Neuronal stem cell (in vitro differentiated cells): ENCODE measurements at places on chromosomes 16 and 17.

DNA sequence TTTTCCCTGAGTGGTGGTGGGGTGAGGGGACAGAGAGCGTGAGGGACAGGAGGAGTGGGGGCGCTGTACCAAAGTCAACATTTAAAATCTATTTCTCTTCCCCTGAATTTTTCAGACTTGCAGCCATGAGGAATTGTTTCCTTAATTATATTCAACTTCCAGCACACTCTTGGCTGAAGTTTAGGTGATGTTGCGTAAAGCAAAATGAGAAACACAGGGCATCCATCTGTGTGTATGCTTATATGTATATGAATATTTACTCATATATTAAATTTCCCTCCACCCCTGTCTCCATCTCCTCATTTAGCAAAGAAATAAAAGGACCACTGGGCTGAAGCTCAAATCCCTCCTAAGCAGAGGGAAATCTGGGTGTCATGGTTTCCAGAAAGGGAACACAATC lies 218.1 kb downstream of the XYLT1 start:
- no peaks in the 10 kb centered on the region for H3K27me3 ChIP-seq
- no peak for DNase-seq
- no peaks in the 10 kb centered on the region for H3K36me3 ChIP-seq
- H3K27ac ChIP-seq, result no peak overlapping the region
- no peak overlapping the region for H3K4me3 ChIP-seq
- no peaks in the 10 kb centered on the region for H3K4me1 ChIP-seq

DNA sequence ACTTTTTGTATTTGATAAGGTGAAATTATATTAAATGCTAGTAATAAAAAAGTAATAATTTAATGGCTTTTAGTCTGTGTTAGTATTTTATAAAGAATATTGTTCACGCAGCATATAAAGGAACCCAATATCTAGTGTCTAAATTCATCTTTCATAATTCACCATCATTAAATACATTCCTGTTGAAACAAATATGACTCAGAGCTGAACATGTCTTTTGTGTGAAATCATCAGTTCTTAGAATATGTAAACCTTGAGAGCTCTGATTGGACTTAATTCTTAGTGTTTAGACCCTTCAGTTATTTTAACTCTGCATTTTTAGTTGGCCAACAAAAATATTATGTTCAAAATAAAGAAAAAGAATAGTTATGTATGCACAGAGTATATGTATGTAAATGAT lies 71.8 kb downstream of the ABHD15 start:
- H3K4me1 ChIP-seq, result no peaks in the 10 kb centered on the region
- H3K27me3 ChIP-seq, result no peaks in the 10 kb centered on the region
- no peak for DNase-seq
- no peak overlapping the region for H3K4me3 ChIP-seq
- no peak overlapping the region for H3K27ac ChIP-seq

DNA sequence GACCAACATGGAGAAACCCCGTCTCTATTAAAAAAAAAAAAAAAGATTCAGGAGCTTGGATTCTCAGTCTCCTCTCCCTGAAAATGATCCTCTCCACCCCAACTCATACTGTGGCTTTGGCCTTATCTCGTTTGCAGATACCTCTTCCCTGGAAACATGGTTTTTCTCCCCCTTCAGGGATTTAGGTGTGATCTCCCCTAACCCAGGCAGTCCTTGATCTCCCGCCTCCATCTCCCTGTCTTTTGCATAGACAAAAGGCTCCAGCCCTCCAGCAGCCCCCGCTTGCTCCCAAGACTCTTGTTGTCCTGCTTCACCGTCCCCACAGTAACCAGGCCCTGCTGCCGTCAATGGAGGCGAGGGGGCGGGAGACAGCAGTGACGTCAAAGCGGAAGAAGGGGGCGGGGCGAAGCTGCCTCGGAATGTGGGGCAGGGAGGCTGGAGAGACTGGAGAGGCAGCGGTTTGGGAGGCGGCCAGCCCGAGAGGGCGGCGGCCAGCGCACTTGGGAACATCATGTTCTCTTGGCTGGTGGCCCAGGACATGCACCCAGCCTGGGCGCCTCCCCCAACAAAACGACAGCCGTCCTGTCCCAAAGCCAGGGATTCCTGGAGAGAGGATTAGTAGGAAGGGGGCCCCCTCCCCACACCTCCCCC lies 1.9 kb upstream of the PER1 start:
- peak overlapping the region; percentile 95 for H3K27ac ChIP-seq
- peak overlapping the region; percentile 32 for H3K4me3 ChIP-seq
- H3K4me1 ChIP-seq, result peaks cover 39% of the 10 kb centered on the region
- H3K27me3 ChIP-seq, result no peaks in the 10 kb centered on the region
- peaks cover 21% of the 10 kb centered on the region for H3K36me3 ChIP-seq

- H3K27me3 ChIP-seq, result no peaks in the 10 kb centered on the region
- H3K36me3 ChIP-seq, result peaks cover 97% of the 10 kb centered on the region
- H3K4me1 ChIP-seq, result no peaks in the 10 kb centered on the region
- DNase-seq, result no peak
These were observed 37.7 kb upstream of the PHLPP2 start for GRCh38 chr16:71762186-71762585.

DNA sequence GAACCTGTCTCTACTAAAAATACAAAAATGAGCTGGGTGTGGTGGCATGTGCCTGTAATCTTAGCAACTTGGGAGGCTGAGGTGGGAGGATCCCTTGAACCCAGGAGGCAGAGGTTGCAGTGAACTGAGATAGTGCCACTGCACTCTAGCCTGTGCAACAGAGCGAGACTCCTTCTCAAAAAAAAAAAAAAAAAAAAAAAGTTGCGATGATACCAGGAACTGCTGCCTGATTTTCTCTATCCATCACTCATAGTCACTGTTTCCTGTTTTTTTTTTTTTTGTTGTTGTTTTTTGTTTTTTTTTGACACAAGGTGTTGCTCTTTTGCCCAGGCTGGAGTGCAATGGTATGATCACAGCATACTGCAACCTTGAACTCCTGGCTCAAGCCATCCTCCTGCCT lies 59.2 kb downstream of the ABCC1 start:
- peaks cover 3% of the 10 kb centered on the region for H3K36me3 ChIP-seq
- no peak overlapping the region for H3K27ac ChIP-seq
- no peak for DNase-seq
- H3K4me1 ChIP-seq, result no peaks in the 10 kb centered on the region
- H3K27me3 ChIP-seq, result no peaks in the 10 kb centered on the region

GRCh38 chr17:4931963-4932362 lies at the start of gene GP1BA:
Gene GP1BA (plus strand): TSS chr17:4932277. CDS start chr17:4932605, 328 bp downstream.
- no peaks in the 10 kb centered on the region for H3K27me3 ChIP-seq
- H3K36me3 ChIP-seq, result peaks cover 16% of the 10 kb centered on the region
- H3K4me3 ChIP-seq, result no peak within 1 kb of the TSS
- H3K27ac ChIP-seq, result no peak within 1 kb of the TSS
- H3K4me1 ChIP-seq, result no peaks in the 10 kb centered on the region
- no peak for DNase-seq

- peaks cover 3% of the 10 kb centered on the region for H3K27me3 ChIP-seq
- no peak overlapping the region for H3K4me3 ChIP-seq
- no peaks in the 10 kb centered on the region for H3K36me3 ChIP-seq
- no peak overlapping the region for H3K27ac ChIP-seq
- H3K4me1 ChIP-seq, result no peaks in the 10 kb centered on the region
- DNase-seq, result no peak
These were observed 49.6 kb upstream of the IRX6 start for GRCh38 chr16:55274391-55274790.

- peak; percentile 54 for DNase-seq
- H3K4me1 ChIP-seq, result peaks cover 5% of the 10 kb centered on the region
- no peak overlapping the region for H3K27ac ChIP-seq
- H3K36me3 ChIP-seq, result no peaks in the 10 kb centered on the region
- H3K4me3 ChIP-seq, result no peak overlapping the region
- H3K27me3 ChIP-seq, result no peaks in the 10 kb centered on the region
These were observed 27.0 kb upstream of the NTN1 start for GRCh38 chr17:8994319-8994718.

DNA sequence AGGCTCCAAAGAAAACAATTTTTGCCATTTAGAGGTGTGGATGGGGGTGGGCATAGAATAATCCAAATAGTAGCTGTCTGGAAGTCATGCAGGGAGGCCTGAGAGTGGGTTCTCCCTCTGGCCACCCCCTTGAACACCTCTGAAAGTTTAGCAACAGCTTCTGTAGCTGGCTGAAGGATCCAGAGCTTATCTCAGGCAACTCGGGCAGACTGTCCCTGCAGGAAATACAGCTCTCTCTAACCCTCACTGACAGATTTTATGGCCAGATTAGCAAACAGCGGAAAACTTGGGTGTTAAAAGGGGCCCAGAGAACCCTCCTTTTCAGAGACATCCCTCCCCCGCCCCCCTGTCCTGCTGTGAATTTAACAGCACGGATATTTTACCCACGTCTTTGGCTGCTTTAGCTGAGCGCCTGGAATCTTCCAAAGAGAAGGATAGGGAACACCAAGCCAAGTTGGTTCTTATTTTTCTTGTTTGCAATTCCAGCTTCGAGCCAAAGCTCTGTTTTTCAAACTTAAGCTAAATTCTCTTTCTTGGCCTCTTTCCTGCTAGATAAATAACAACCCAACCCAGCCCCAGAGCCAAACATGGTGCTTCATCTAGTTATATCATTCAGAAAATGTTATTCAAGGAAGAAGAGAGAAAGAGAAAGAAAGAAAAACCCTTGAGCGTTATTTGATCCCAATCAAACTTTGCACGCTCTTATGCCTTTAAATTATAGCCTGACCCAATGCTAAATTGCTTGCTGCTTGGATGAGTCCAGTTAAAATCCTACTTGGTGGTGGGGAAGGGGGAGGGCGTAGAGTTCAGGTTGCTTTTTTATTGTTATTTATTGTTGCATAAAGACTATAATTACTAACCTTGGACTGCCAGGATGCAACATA lies 2.3 kb upstream of the HOXB2 start:
- no peak overlapping the region for H3K27ac ChIP-seq
- no peaks in the 10 kb centered on the region for H3K4me1 ChIP-seq
- DNase-seq, result no peak
- H3K36me3 ChIP-seq, result no peaks in the 10 kb centered on the region

DNA sequence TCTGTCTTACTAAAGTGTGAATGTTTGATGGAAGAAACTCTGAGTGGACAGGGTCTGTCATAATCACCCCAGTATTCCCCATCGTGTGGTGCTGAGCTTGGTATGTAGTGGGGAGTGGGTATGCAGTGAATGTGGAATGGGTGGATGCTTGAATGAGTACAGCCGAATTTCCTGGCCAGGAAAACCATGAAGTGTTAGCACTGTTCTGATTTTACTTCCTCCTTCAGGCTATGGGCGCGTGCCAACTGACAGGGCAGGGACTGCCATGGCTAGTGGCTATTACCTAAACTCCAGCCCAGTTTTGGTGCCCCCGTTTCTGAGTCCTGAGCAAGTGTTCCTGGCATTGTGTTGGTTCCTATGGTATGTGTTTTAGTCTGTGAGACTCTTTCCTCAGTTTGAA lies 48.6 kb downstream of the PRKCA start:
- no peak overlapping the region for H3K27ac ChIP-seq
- no peak overlapping the region for H3K4me3 ChIP-seq
- peaks cover 2% of the 10 kb centered on the region for H3K27me3 ChIP-seq
- no peaks in the 10 kb centered on the region for H3K36me3 ChIP-seq
- DNase-seq, result no peak

DNA sequence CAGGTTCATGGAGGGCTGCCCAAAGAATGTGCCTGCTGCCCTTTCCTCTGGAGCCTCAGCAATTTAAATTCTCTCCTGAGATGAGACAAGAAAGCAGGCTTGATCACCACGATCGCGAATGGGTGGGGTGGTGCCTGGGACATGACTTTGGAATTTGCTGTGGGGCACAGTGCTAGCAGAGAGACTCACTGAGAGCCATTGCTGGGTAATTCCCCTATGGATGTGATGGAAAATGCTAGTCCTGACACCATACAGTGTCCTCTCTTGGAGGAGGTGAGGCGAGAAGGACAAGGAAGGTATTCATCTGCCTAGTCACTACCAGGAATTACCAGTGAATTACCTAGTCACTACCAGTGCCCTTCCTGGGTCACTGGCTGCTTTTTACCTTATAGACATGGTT lies 15.5 kb downstream of the FAM20A start:
- H3K4me1 ChIP-seq, result no peaks in the 10 kb centered on the region
- DNase-seq, result no peak
- H3K36me3 ChIP-seq, result no peaks in the 10 kb centered on the region
- no peaks in the 10 kb centered on the region for H3K27me3 ChIP-seq
- H3K27ac ChIP-seq, result no peak overlapping the region

GRCh38 chr16:63100082-63100481 lies 1063.8 kb upstream of the CDH8 start:
- no peak overlapping the region for H3K27ac ChIP-seq
- no peaks in the 10 kb centered on the region for H3K4me1 ChIP-seq
- H3K4me3 ChIP-seq, result no peak overlapping the region
- H3K36me3 ChIP-seq, result no peaks in the 10 kb centered on the region
- no peaks in the 10 kb centered on the region for H3K27me3 ChIP-seq
- DNase-seq, result no peak

DNA sequence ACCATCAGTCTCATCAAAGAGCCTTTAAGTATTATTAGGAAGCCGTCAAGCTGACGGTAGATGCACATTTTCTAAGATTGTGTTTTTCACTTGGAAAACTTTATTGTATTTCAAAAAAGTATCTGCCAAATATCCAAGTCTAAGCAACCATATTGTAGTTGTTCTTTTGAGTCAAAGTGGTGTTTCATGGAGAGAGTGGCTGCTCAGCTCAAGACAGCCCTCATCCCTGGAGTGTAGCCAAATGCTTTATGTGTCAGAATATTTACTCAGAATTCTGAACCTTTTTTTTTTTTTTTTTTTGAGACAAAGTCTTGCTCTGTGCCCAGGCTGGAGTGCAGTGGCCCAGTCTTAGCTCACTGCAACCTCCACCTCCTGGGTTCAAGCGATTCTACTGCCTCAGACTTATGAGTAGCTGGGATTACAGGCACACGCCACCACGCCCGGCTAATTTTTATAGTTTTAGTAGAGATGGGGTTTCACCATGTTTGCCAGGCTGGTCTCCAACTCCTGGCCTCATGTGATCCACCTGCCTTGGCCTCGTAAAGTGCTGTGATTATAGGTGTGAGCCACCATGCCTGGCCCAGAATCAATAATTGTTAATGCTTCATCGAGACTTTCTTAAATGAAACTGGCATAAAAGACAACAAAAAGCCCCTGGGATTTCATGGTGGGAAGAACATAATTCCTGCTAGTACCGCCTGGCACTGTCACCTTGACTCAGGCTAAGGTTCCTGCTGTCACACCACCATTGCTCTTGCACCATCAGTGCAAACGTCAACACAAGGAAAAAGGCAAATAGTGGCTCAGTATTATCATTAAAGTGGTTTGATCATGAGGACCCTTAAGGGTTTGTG lies 45.5 kb downstream of the PRKCA start:
- no peaks in the 10 kb centered on the region for H3K36me3 ChIP-seq
- H3K4me1 ChIP-seq, result peaks cover 8% of the 10 kb centered on the region
- DNase-seq, result no peak

DNA sequence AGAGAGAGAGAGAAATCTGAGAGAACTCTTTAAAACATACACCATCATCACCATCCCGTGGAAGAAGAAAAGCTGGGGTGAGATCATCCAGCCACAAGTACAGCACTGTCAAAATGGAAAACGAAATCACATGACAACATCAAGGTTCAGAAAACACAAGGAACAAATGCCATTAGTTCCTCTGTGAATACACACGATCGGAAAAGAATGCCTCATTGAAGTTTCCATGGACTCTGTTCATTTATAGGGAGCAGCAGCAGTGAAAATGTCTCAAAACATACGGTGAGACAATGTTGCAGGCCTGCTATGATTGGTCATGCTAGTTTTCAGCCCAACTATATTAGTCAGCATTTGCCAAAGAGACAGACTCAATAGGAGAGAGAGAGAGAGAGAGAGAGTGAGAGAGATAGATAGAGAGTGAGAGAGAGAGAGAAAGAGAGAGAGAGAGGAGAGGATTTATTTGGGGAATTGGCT lies 4.4 kb downstream of the CFAP97D1 start:
- H3K36me3 ChIP-seq, result no peaks in the 10 kb centered on the region
- H3K27me3 ChIP-seq, result peaks cover 9% of the 10 kb centered on the region
- H3K27ac ChIP-seq, result no peak overlapping the region
- H3K4me1 ChIP-seq, result peaks cover 2% of the 10 kb centered on the region
- no peak for DNase-seq
- no peak overlapping the region for H3K4me3 ChIP-seq
